ENCODE measurements at places on chromosomes 4 and X. TPM values are rescaled to one million over a fixed set of nuclear protein-coding genes. Genes with fewer than 3 reads are reported as not detected.

- no peak overlapping the region for H3K4me3 ChIP-seq
- DNase-seq: no peak
- H3K27ac ChIP-seq: no peak overlapping the region
- H3K27me3 ChIP-seq: no peaks in the 10 kb centered on the region
Measured at GRCh38 chr4:119264743-119265142, 52.2 kb downstream of the USP53 start.

DNA sequence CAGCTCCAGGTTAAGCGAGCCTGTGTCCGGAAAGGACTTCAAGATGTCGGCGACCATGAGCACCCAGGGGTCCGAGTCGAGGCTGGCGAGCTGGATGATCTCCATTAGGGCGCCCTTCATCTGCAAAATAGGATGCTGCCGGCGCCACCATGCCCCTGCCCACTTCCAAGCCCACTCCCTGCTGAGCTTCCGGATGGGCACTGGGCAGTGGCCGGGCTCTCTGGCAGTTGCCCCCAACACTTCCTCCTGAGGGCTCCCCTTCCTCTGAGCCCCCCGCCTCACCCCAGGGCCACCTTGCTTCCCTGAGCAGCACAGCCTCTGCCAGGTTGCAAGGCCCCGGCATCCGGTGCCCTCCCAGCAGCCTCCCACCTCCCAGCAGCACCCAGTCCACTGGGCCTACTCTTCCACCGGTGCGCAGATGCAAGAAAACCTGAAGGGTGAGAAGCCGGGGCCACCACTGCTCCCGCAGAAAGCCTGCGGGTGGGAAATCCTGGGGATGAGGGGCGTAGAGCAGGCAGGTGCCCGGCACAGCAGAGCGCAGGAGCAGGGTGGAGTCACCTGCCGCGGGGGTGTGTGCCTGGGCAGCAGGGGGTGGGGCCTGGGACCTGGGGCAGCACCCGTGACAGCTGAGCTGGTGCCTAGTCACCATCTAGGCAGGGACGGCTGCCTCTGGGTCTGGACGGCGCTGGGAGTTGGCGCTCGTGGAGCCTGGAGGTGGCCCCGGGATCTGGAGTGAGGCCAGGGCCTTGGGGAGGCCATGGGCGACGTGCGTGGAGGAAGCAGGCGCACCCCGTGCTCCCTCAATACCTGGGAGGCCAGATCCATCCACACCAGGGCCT is 17.0 kb downstream of the NELFA start:
- no peak overlapping the region for H3K4me3 ChIP-seq
- H3K4me1 ChIP-seq: no peaks in the 10 kb centered on the region
- DNase-seq: no peak

DNA sequence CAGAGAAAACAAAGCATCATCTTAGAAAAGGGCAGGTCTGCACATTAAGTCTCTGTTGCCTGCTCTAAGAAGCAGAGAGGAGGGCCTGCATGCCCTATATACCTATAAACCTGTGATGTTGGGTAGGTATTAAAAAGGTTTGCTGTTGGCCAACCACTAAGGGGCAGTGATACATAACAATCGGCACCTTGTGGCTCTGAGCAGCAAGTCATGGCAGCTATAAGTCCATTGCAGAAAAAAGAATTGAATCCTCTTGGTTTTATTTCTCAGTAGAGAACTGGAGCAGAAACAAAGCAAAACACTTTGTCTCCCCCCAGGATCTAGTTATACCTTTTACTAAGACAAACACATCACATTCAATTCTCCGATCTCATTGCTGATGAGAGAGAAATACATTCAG is 1364.4 kb downstream of the STIM2 start:
- H3K27ac ChIP-seq: no peak overlapping the region
- H3K4me3 ChIP-seq: no peak overlapping the region
- no peaks in the 10 kb centered on the region for H3K27me3 ChIP-seq
- H3K36me3 ChIP-seq: no peaks in the 10 kb centered on the region

DNA sequence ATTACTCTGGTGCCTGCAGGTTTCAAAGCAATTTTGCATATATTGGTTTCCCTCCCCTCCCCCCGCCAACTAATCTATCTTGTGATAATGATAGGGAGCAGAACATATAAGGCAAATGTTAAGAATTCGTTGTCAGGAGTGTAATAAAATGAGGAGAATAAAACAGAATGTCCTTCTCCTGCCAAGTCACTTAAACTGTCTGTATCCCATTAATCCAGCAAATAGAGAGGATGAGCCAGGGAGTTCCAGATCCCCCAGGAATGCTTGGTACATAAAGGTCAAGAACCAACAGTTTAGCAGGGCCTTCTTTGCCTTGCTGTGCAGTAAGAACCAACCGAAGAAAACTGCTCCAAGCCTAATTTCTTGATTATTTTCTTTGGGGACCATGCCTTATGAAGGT is 141.4 kb downstream of the AMELX start:
- H3K27me3 ChIP-seq: no peaks in the 10 kb centered on the region
- H3K27ac ChIP-seq: no peak overlapping the region
- no peaks in the 10 kb centered on the region for H3K36me3 ChIP-seq
- no peak for DNase-seq
- H3K4me3 ChIP-seq: no peak overlapping the region

- no peaks in the 10 kb centered on the region for H3K27me3 ChIP-seq
- H3K4me1 ChIP-seq: peaks cover under 1% of the 10 kb centered on the region
- no peak overlapping the region for H3K4me3 ChIP-seq
Measured at GRCh38 chrX:40262157-40263013, 164.6 kb upstream of the BCOR start.

DNA sequence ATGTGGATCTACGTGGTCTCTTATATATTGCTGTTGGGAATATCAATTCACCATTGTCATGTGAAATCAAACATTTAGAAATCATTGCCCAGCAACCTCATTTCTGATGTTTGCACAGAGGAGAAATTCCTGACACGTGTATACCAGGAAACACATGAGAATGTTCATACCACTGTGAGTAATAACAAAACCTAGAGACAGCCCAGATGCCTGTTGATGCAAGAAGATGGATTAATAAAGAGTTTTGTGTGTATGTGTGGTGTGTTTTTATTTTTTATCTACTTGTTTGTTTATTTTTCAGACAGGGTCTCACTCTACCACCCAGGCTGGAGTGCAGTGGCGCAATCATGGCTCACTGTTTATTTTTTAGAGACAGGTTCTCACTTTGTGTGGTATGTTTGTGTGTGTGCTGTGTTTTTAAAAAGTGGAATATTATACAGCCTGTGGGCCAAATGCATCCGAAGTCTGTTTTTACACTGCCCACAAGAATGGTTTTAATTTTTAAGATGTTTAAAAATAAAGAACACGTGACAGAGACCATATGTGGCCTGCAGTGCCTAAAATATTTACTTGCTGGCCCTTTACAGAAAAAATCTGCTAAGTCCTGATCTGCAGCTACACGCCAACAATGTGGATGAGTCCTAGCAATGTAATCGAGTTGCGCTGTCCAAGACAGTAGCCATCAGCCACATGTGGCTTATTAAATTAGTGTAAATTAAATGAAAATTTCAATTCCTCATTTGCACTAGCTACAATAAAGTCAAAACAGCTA is 39.2 kb downstream of the TXLNG start:
- H3K27ac ChIP-seq: no peak overlapping the region
- peaks cover 9% of the 10 kb centered on the region for H3K36me3 ChIP-seq
- no peaks in the 10 kb centered on the region for H3K4me1 ChIP-seq
- H3K4me3 ChIP-seq: no peak overlapping the region

- no peak overlapping the region for H3K27ac ChIP-seq
- H3K36me3 ChIP-seq: no peaks in the 10 kb centered on the region
- H3K4me3 ChIP-seq: no peak overlapping the region
- H3K4me1 ChIP-seq: no peaks in the 10 kb centered on the region
- DNase-seq: no peak
Measured at GRCh38 chr4:156636381-156636780, 335.2 kb downstream of the PDGFC start.

GRCh38 chr4:142420311-142421095 is 425.6 kb downstream of the INPP4B start:
- DNase-seq: no peak
- no peaks in the 10 kb centered on the region for H3K4me1 ChIP-seq
- no peaks in the 10 kb centered on the region for H3K27me3 ChIP-seq
- no peaks in the 10 kb centered on the region for H3K36me3 ChIP-seq
- no peak overlapping the region for H3K4me3 ChIP-seq
- no peak overlapping the region for H3K27ac ChIP-seq

DNA sequence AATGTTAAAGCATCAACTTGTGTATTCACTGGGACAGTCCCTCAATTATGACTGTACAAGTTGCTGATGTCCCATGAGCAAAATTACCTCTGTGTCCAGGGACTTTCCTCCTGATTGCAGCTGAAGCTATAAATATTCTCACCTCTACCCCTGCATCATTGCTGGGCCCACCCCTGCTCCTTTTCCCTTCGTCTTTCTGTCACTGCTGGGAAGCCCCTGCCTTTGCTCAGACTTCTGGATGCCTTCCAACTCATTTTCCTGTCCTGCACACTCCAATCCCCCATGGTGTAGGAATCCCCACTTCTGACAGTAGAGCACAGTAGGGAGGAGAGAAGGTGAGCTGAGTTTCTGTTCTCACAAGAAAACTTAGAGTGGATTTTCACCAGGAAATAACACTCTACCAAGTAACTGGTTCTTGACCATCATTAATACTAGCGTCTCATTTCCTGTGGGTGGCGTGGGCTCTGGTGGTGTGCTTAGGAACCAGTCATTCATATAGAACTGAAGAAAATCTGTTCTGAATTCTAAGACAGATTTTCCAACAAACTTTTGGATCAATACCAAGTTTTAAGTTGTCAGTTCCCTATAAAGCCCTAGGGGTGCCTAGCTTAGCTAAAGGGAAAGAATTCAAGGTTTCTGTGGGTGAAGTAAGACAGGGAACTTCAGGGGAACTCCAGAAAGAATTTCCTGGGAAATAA is 136.2 kb upstream of the MED14 start:
- H3K27me3 ChIP-seq: no peaks in the 10 kb centered on the region
- peak overlapping the region; percentile 68 for H3K27ac ChIP-seq
- H3K4me3 ChIP-seq: no peak overlapping the region

Gene ADH6
- total RNA-seq: not detected
